ENCODE measurements at places on chromosomes 6 and 20.

GRCh38 chr6:113979937-113980336 lies 9.0 kb upstream of the HDAC2 start:
- DNase-seq = no peak

GRCh38 chr6:39666706-39667489 lies 58.3 kb downstream of the KIF6 start:
- no peak for DNase-seq

DNA sequence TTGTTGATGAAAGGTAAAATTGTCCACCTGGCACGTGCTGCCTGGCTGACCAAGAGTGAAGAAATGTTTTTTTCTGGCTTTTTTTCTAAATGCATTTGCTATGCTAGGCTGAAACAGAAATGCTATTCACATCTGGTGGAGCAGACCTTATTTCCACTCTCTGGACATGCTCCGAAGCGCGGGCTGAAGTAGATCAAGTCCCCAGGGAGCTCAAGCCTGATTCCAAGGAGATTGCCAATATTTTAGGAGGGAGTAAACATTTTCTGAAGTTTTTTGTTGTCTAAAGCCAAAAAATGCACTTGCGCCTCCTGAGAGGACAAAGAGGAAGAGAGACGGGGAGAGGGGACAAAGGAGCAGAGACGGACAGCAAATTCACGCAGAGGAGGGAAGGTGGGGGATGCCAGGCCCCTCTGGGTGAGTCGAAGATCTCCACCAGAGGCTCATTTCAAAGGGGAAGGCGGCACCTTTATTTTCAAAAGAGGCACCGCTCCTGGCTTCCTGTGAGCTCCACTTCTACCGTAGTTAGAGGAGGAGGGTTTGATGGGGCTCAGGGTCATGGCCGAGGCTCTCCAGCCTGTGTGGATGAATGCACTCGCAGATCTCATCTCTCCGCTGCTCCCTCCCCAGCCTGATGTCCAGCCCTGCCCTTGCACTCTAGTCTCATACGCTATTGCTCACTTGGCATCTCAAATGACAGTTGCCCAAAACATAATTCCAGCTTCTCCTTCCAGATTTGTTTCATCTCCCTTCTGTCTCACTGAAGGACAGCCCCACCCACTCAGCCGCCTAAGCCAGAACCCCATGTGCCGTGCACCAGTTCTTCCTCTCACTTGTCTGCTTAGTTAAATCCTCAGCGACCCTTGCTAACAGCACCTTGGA lies 23.1 kb upstream of the SMOC2 start:
- no peak for DNase-seq

- peak; percentile 94 for DNase-seq
Observed at GRCh38 chr6:129340983-129341382, 369.0 kb downstream of the ARHGAP18 start.

GRCh38 chr20:49517805-49518100 lies 35.3 kb upstream of the KCNB1 start:
- DNase-seq = no peak

GRCh38 chr6:15299430-15300131 lies 53.7 kb downstream of the JARID2 start:
- DNase-seq = peak; percentile 50

DNA sequence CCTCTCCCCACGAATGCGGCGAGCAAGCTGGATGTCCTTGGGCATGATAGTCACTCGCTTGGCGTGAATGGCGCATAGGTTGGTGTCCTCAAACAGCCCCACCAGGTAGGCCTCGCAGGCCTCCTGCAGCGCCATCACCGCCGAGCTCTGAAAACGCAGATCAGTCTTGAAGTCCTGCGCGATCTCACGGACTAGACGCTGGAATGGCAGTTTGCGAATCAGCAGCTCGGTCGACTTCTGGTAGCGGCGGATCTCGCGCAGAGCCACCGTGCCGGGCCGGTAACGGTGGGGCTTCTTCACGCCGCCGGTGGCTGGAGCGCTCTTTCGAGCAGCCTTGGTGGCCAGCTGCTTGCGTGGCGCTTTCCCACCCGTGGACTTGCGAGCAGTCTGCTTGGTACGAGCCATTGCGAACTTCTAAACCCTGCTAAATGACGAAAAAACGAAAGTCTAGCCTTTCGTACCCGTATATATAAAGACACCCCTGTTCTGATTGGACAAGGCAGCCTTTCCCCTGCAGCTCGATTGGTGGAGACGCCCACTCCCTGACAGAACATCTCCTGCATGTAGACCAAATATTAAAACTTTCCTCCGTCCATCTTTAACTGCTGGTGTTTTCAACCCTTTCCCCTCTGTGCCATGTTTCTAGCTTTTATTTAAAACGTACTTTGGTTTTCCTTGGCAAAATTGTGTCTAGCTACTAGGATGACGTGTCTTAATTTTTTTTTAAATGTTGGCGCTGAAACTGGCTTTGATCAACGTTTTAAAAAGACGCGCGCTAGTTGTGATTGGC lies 109.8 kb downstream of the HFE start:
- peak; percentile 93 for DNase-seq

- no peak for DNase-seq
Observed at GRCh38 chr20:61125076-61125475, 127.0 kb upstream of the CDH4 start.

- DNase-seq = no peak
Observed at GRCh38 chr6:139062932-139063646, 34.5 kb downstream of the ABRACL start.

DNA sequence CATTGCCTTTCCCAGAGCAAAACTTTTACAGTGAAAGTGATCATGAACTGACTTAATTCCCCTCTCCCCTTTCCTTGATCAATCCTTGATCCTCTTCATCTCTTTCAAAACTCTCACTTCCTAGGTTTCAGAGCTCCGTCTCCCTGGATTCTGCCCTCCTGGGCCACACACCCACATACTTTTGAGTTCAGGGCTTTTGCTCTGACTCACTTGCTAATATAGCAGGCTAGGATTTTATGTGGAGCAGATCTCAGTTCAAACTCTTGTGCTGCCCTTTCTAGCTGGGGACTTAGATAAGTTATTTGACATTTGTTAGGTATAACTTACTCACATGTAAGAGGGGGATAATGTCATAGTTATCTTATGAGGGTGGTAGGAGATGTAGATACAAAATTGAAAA lies 109.1 kb upstream of the MLIP start:
- DNase-seq = no peak

GRCh38 chr6:132715204-132715603 lies 1.3 kb upstream of the VNN1 start:
- DNase-seq = peak; percentile 48

DNA sequence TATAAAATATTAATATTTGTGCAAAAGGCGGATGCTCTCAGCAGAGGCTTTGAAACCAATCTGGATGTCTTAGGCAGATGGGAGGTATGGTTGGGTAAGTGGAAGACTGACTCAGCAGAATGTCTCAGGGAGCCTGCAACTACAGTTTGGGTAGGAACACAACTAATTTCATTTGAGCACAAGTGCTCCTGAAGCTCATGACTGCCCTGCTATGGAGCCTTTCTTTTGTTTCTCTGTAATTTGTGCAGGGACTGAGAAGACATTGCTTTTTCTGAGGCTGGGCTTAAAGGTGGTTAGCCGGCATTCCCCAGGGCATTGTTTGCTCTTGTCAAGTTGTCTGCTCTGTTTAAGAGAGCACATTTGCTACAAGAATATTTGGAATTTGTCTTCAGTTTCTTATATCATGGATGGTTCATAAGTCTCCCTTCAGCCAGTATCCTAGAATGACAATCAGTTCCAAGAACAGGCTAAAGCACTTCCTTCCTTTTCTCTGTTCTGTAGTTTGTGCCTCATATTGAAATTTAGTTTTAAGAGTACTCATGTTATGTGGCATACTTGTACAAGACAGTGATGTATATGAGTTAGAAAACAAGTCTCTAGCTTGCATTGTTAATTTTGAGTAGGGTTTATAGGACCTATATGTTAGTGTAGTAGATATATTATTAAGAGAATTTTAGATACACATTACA lies 208.3 kb downstream of the ZFAND3 start:
- peak; percentile 30 for DNase-seq

DNA sequence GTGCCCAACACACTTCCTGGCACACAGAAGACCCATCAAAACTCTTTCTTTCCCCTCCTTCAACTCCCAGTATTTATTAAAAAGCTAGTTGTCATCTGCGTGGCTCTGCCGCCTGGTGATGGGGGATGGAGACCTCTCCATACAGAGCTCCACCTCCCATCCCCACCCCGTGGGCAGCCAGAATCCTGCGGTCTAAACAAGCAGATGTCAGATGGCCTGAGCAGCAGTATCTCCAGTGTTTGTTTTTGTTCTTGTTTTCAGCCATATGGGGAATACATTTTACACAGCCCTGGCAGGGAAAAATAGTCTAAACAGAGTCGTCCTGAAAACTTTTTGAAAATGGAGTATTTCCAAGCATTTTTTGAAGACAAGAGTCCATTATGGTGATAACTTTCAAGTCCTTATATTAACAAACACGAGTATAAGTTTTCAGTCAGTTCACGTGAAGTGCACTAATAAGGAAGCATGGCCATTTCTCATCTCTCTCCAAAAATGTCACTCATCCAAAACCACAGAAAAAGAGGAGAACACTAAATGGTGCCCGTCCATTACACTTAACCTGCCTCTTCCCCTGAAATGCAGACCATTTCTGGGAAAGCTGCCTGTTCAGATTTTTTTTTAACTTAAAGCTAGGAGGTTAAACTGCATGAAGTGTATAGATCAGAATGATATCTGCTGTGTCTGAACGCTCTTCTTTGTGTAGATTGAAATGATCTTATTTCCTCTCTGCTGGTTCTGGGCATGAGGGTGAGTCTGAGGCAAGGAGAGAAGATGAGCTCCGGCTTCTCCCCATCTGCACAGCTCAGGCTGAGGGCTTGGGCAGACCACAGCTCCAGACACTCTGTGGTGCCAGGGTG lies 91.0 kb downstream of the TCP11 start:
- peak; percentile 37 for DNase-seq

DNA sequence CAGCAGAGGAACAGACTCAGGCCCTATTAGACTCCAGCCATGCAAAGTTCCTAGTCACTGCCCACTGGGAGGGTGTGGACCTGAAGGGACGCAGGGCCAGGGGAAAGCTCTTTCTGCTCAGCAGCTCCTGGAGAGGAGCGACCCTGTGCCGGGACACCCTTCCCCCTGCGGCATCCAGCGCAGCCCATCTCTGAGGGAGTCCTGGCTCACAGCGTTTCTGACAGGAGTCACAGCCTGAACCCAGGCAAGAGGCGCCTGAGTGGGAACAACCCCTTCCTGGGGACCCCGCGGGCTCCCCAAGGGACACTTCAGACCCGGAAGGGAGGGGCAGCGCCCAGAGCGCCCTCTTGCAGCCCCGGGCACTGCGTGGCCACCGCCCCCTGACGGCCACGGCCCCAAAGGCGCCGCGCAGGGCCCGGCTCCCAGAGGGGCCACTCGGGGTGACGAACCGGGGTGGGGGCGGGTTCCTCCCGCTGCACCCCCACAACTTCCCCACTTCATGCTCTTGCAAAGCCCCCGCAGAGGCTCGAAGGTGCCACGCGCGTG lies 862 bp downstream of the UCKL1 start:
- peak; percentile 39 for DNase-seq

GRCh38 chr20:25145131-25145530 lies 50.4 kb upstream of the ENTPD6 start:
- no peak for DNase-seq

GRCh38 chr6:159654483-159655098 lies 38.5 kb downstream of the SOD2 start:
- peak; percentile 70 for DNase-seq

DNA sequence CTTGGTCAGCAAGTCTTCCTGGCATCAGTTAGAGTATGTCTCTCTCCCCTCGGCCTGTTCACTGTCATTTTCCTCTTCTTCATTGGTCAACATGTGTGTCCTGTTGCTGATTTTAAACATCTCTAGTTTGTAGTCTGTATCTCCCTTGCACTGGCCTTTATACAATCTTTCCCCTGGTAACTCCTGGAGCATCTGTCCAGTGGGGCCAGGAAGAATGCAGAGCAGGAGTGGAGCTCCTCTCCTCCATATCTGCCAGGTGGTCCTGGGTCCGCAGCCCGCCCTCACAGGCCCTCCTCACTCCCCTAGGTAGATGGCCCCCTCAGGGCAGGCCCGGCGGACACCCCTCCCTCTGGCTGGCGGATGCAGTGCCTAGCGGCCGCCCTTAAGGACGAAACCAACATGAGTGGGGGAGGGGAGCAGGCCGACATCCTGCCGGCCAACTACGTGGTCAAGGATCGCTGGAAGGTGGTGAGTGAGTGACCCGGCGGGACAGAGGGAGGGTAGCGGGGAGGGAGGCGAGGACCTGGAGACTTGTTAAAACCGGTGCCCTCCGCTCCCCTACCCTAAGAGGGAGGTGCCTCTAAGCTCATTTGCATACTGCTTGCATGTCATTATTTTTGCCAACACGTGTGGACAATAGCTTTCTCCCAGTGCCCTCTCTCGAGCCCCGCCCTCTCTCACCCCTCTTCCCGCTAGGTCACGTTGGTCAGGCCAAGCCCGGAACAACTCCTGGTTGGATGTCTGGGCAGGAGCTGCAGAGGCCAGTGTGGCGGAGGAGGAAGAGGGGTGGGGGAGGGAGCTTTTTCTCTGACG lies 3.2 kb downstream of the TTBK1 start:
- DNase-seq = peak; percentile 61

DNA sequence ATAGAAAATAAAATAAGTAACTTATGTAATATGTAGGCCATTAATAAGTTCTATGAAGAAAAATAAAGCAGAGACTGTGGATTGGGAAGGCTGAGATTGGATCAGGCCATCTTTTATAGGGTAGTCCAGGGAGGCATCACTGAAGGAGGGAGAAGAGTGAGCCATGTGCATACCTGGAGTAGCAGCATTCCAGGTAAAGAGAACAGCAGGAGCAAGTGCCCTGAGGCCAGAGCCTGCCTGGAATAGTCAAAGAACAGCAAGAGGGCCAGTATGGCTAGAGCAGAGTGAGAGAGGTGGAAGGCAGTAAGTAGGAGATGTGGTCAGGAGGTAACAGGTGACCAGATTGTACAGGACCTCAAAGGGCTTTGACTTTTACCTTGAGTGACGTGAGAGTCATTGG lies 112.1 kb downstream of the EPM2A start:
- DNase-seq = no peak

DNA sequence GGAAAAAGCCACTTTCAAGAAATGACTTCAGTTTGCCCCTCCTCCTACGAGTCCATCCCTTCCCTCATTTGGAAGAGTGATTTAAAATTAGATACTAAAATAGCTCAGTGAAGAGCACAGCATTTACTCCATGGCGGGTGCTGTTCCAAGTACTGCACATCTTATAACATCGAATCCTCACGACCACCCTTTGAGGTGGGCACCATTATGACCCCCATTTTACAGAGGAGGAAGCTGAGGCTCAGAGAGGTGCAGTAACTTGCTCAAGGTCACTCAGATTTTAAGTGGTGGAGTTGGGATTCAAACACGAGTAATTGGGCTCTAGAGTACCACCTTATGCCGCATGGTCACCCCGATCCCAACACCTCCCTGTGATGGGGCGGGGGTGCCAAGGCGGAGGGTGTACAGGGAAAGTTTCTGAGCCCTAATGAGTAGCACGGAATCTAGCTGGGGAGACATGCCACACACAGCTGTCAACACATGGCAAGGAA lies 25.5 kb downstream of the TTBK1 start:
- DNase-seq = no peak

DNA sequence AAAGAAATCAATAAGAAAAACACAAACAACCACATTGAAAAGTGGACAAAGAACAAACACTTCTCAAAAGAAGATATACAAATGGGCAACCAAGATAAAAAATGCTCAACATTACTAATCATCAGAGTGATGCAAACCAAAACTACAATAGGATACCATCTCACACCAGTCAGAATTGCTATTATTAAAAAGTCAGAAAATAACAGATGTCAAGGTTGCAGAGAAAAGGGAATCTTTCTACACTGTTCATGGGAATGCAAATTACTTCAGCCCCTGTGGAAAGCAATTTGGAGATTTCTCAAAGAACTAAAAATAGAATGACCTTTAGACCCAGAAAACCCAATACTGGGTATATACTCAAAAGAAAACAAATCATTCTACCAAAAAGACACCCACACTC lies 29.8 kb downstream of the KIF6 start:
- no peak for DNase-seq
